ENCODE measurements at places on chromosomes 12 and 14.
A peak's percentile ranks its signal among the peaks of the same experiment; 100 is the strongest.

- DNase-seq, result peak; percentile 35
These were observed 10.0 kb downstream of the SFSWAP start for GRCh38 chr12:131720921-131721320.

DNA sequence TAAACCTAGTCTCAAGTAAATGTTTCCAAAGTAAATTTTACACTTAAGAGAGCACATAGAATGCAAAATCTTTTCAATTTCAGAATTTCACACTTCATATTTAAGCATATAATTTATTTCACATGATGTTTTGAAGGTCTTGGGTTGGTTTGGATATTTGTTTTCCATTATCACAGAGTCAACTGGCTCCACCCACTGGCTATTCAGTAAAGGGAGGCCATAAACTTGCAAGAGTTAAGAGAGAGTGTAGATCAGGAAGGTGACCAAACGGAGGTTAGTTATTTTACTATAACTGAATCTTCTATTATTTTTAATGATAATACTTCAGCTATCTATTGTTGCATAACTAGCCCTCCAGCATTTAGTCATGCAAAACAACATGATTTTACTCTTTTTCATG is 6.2 kb upstream of the CPNE8 start:
- no peak for DNase-seq

DNA sequence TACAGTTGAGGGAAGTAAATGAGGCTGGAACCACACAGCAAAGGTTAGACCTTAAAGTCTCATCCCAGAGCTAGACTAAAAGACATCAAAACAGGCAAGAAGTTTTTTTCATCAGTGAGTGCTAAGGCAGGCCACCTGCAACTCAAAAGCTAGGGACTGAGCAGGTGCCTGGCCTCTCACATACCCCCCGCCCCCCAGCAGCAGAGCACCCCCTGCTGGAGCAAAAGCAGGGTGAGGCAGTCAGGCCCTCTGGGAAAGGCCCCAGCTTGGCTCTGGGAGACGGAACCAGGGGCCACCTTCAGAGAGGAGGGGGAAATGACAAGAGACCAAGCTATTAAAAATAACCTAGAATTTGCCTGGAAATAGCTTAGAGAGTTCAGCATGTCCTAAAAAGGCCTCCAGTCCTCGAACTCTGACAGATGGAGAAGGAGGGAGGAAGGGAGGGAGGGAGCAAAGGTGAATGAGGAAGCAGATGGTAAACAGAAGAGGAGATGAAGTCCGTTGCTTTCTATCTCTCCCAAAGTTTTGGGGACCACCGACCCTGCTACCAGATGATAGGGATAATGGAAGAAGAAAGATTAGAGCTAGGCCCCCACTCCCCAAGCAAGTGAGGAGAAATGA is 1.8 kb downstream of the ITGA7 start:
- DNase-seq, result no peak

GRCh38 chr12:88752183-88752582 is 171.9 kb upstream of the KITLG start:
- no peak for DNase-seq

GRCh38 chr12:25347716-25348592 is 97.2 kb upstream of the KRAS start:
- DNase-seq, result no peak

- DNase-seq, result no peak
These were observed 1.1 kb downstream of the NFE2 start for GRCh38 chr12:54299515-54300224.

DNA sequence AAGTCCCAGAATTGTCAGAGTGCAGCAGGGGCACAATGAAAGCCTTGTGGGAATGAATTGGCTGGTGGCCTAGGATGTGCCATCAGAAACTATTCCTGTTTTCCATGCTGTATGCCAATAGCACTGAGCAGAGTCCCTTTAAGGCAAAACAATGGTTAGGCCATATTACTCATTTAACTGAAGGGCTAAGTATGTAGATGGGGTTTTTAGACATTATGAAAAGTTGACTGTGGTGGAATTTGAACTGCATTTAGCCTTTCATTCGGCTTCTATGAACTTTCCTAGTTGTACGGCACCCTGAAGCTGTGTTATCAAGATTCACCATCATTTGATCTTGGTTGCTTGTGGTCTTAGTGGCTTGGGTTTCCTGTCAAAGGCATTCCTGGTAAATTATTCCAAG is 24.8 kb downstream of the IL26 start:
- DNase-seq, result peak; percentile 5

DNA sequence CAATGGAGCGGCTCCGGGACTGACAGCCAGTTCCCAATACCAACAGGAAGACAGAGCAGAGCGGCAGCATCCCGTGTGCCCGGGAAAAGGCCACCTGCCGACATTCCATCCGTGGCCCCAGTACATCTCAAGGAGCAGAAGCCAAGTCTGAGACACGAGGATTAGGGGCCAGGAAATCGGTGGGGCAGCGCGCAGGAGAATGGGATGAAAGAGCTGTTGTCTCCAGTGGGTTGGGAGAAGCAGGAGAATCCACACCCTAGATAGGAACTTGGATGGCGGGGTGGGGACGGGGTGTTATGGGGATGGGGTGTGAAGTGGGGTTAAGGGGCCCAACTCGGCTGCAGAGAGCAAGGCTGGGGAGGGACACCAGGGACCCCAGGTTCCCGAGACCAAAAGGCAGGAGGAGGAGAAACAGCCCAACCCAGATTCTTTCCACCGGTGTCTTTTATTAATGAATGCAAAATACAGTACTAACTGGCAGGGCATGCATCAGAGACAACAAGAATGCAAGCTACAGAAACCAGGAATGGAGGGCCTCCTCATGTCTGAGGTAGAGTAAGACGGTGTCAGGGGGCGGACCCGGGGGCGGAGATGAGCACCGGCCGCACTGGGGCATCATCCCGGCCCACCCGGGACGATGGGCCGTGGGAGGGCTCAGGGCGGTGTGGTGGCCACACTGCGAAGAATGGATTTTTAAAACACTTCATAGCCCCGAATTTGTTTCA is 50.3 kb downstream of the BEGAIN start:
- no peak for DNase-seq

DNA sequence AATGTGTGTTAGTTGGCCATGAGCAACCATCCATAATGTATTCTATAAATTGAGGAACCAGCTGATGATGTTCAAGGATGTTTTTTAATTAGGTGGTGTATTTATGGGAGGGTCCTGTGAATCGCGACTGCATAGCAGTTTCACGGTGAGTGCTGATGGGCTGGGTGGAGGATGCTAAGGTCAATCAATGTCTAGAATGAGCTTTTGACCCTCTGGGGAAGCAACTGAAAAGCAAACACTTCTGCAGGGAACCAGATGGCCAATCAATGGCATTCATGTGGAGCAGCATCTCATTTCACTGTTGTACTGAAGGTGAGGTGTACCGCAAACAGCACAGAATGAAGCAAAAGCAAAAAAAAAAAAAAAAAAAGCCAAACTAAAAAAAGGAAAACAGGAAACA is 676.1 kb upstream of the TMEM132C start:
- DNase-seq, result no peak

All from HT1080 (cell line).